ENCODE measurements at places on chromosomes 5 and 9.

- no peak for DNase-seq
Measured at GRCh38 chr5:55187370-55187769, 14.4 kb upstream of the CDC20B start.

- no peak for DNase-seq
Measured at GRCh38 chr9:37669232-37669631, 18.5 kb downstream of the FRMPD1 start.

DNA sequence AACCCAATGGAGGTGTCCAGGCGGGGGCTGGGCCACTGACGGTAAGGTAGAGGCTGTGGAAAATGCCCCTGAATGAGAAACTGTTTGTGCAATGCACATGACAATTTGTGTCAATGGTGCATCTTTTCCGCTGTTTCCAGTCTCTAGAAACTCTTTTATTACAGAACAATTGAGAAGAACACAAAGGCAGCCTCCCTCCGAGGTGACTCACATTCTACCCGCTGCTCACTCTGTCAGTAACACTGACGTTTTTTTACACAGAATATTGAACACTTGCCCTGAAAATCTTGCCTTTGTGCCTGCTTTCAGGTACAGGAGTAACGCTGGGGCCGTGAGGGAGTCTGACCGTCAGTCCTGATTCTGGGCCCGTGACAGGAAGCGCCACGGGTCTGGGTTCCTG, 11.7 kb upstream of the TENT4A start:
- no peak for DNase-seq

DNA sequence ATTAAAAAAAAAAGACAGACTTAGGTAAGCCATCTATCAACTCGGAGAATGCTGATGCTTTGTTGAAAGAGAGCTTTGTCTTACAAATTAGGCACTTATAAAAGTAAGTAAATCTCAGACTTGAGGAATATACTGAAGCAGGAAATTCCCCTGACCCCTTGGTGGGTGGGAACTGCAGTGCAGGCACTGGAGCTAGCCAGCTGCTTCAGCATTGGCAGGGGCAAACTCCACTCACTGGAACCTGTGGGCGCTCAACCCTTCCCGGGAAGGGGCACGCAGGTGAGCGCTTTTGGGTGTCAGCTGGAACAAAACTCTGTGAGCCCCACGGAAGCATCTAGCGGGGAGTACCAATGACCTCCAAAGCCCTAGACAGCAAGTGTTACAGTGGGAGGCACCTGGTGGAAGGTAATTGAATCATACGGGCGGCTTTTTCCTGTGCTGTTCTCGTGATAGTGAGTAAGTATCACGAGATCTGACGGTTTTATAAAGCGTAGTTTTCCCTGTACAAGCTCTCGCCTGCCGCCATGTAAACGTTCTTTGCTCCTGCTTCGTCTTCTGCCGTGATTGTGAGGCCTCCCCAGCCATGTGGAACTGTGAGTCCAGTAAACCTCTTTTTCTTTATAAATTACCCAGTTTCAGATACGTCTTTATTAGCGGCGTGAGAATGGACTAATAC, 628.0 kb upstream of the CDH18 start:
- no peak for DNase-seq

GRCh38 chr9:118609355-118610044, 759.7 kb downstream of the BRINP1 start:
- no peak for DNase-seq
